ENCODE measurements at places on chromosomes 11 and 22.

DNA sequence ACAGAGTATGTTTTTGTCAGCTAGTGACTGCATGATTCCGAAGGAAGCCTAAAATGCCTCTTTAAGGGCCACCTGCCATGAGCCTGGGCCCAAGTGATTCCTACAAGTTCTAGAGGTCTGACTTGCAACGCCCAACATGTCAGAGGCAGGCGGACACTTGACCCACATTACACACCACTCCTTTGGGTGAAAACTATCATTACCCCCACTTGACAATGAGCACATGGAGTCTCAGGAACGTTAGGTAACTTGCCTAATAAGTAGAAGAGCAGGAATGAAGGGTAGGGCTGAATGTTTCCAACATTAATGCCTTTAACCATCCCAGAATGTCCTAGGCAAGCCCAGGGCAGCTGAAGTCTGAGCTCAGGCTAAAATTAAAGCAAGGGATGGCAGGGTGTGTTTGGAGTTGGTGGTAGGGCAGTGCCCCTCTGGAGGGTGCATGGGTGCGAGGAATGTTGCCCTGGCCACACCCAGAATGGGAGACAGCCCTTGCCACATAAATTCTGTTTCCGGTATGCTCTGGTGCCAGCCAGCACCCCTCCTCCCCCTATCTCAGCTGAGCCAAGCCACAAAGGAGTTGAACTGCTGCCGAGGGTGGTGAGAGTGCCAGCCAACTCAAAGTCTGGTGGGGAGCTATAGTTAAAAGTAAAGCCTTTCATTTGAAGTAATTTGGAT is 2.5 kb downstream of the PLAAT2 start:
- no peak for DNase-seq

GRCh38 chr11:45162064-45162375 is 15.6 kb downstream of the PRDM11 start:
- no peak for DNase-seq

DNA sequence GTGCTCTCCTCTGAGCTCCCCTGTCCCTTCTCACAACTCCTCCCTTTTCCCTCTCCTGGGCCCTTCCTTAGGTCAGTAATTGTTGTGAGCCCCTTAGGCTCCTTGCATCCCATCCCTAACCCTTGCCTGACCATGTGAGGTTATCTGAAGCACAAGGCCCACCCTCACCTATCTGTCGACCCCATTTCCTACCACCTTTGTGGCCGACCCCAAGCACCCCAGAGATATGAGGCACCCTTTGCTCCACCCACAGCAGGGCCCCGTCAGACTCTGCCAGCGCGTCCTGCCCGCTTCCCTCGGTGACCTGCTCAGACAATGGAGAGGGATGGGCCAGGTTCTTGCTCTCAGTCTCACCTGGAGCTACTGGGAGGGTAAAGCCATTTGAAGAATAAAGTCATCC is 1.3 kb downstream of the GNG3 start:
- no peak for DNase-seq

DNA sequence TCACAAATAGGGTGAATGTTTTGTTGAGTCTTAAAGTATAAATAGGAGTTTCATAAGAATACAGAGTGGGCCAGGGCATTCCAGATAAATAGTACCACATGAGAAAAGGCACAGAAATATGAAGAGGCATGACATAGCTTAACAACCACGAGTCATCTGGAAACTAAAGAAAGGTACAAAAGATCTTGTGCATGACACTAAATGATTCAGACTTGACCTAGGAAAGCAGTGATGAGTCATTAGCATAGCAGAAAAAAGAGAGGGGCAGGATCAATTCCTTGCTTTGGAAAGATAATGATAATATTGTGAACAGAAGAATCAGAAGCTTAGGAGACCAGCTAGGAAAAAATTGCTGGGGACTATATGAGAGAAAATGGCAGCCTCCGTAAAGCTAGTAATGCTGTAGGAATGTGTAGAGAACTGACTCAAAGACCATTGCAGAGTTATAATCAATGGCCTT is 47.6 kb upstream of the FIBIN start:
- DNase-seq, result no peak

- no peak for DNase-seq
Observed at GRCh38 chr11:2094354-2095197, 44.6 kb downstream of the IGF2 start.

DNA sequence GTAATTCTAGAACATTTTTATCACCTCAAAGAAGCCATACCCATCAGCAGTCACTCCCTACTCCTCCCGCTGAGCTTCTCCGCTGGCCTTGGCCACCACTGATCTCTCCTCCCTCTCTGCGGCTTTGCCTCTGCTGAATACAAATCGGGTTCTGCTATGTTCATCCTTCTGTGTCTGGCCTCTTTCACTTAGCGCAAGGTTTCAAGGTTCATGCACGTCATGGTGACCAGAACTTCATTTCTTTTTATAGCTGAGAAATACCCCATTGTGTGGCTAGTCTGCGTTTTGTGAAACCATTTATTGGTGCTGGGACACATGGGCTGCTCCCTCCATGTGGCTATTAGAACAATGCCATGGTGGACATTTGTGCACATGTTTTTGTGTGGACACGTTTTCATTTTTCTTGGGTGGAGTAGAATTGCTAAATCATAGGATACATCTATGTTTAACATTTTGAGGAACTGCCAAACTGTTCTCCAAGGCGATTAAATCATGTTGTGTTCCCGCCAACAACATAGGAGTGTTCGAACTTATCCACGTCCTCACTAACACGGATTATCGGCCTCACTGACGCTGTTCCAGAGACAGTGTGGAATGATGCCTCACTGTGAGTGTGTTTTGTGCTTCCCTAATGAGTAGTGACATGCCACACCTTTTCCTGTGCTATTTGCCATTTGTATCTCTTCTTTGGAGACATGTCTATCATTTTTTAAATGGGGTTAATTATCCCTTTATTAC is 24.2 kb upstream of the KRTAP5-6 start:
- no peak for DNase-seq
